ENCODE measurements at places on chromosomes 7 and 10. TPM values are rescaled to one million over a fixed set of nuclear protein-coding genes. Genes with fewer than 3 reads are reported as not detected.

GRCh38 chr10:108911814-108912541 lies 1011.3 kb downstream of the XPNPEP1 start:
- peak; percentile 13 for DNase-seq

The DGKI gene
- total RNA-seq, result 202 TPM

The MCM10 gene
- 2.5 TPM for total RNA-seq

- no peak for DNase-seq
Observed at GRCh38 chr7:42880392-42880791, 31.5 kb downstream of the C7orf25 start.

DNA sequence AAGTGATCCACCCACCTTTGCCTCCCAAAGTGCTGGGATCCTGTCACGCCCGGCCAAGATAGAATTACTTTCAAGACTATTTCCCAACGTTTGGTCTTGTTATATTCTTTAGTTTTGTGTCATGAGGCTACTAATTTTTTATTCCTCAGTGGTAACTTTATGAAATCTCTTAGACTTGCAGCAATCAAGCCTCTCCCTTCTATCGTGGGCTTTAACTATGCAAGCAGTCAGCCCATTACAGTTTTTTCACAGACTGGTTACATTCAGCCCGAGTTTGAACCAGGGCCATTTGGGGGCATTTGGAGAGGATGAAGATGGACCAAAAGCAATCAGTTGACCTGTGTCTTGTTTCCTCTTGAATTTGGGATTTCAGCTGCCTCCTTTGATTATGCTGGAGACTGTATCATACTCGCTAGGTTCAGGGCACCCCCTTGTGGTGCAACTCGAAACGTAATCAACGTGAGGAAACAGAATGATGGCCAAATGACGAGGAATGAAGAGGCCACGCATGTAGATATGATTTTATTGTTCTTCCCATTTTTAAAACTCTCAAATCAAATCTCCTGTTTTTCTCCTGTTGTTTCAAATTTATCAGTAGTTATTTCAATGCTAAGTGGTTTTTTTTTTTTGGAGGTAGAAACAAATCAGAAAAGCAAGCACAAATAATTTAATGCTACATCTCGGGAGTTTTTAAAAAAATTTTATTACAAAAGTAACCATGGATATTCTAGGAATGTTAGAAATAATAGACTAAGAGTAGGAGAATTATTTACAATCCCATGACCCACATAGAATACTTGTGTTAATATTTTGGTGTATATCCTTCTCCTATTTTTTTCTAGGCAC lies 151.6 kb downstream of the KIAA1217 start:
- DNase-seq, result peak; percentile 8

DNA sequence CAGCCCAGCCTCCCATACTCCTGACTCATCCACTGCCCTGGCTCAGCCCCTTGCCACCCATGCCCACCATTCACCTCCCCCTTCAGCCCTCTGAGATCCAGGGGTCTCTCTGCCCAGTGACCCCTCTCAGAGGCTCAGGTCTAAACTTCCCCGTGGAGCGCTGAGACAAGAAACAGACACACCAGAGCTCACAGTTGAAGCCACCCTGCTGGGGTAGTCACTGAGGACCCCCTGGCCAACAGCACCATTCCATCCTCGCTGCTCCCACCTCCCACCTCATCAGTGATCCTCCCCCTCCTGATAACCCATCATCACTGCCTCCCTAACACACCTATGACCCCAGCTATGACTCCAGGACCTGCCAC lies 100.7 kb downstream of the GRID1 start:
- no peak for DNase-seq

DNA sequence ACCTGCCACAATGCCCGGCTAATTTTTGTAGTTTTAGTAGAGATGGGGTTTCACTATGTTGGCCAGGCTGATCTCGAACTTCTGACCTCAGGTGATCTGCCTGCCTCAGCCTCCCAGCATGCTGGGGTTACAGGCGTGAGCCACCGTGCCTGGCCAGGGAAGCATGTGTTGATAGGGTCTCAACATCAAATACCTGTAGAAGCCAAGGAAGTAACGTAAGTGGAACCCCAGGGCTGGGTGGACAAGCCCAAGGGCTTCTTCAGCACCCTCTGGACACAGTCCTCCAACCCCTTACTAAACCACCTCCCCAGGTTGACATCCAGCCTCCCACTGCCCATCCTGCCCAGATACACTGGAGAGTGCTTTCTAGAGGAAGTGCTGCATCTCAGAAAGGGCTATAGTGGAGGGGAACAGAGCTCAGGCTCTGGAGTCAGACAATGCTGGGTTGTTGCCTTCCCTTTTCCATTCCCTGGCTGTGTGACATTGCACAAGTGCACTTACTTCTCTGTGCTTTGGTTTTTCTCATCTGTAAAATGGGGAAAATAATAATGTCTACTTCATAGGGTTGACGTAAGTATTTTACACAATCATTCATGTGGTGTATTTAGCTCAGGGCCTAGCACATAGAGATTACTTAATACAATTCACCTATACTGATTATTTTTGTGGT lies 73.9 kb upstream of the KAT6B start:
- DNase-seq, result no peak
